ENCODE measurements at places on chromosomes 12 and 14.

DNA sequence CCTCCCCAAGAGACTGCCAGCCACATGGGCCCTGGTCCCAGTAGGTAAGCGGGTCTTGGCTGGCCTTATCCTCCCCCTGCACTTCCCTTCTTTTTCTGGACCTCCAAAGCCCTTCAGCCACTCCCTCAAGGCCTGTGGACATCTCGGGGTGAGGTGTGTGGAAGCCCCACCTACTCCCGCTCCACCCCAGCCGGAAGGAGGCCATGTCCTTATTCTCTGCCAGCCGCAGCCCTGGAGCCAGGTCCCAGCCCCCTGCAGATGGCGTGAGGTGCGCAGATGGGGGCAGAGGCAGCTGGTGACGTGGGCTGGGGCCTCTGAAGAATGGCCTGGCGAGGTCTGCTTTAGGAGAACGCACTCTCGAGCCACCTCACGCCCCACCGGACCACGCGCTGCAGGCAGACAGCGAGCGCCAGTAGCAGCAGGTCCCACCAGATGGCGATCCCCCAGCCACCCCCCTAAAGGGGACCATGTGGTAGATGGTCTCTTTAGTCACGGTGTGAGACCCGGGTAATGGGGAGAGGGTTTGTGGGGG, 167.1 kb downstream of the TSPAN9 start:
- DNase-seq: no peak

GRCh38 chr14:32473464-32473855, 144.4 kb downstream of the AKAP6 start:
- no peak for DNase-seq

- DNase-seq: no peak
These were observed 70.5 kb upstream of the ANO4 start for GRCh38 chr12:100724071-100724470.

DNA sequence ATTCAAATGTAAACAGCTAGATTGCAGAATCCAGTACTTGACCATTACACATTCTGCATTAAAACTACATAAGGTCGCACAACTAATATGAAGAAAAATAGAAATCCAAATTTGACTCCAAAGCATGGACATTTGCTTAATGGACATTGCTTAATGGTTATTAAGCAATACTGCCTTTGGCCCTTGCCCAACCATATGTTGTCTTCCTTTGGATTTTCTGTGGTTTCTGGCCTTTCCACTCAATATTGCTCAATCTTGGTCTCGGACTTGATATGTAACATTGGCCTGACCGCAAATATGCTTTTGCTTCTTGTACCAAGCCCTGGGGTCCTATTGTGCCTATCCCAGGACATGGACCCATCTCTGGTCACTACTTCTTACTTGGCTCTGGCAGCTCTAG, 67.2 kb downstream of the PTPRR start:
- DNase-seq: peak; percentile 36

- no peak for DNase-seq
These were observed 130.6 kb upstream of the MDM1 start for GRCh38 chr12:68462803-68463202.

- no peak for DNase-seq
These were observed 3.5 kb upstream of the CNIH1 start for GRCh38 chr14:54444681-54445080.

DNA sequence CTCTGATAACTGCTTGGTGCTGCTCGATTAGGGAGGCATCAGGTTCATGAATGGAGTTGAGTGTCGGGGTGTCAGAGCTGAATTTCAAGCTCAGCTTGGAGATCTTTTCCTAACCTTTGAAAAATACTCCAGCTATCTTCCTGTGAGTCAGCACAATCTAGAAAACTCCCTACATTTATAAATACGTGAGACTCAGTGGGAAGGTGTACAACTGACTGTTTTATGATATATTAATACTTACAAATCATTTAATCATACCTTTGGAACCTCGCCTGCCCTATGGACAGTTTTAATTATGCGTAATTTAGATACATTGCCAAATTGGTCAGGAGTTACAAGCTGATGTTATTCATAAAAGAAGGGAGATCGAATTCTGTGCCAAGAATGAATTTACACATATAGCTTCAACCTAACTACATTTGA, 961 bp downstream of the CMAS start:
- no peak for DNase-seq

GRCh38 chr12:113348849-113349536, 9.4 kb upstream of the PLBD2 start:
- no peak for DNase-seq

GRCh38 chr14:64572386-64573104, 22.8 kb downstream of the PPP1R36 start:
- no peak for DNase-seq

- DNase-seq: no peak
These were observed 2.2 kb downstream of the GPR132 start for GRCh38 chr14:105063056-105063455.

DNA sequence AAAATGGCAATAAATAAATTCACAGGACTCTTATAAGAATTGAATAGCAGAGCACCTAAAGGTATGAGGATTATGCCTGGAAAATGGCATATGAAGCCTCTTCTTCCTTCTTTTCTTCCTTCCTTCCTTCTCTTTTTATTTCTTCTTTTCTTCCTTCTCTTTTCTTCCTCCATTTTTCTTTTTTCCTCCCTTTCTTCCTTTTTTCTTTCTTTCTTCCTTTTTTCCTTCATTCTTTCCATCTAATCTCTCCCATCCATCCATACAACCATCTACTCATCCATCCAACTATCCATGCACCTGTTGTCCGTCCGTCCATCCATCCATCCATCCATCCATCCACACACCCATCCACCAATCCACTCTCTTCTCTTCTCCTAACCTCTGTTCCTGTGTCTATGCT, 173.8 kb downstream of the TBX5 start:
- no peak for DNase-seq

- DNase-seq: peak; percentile 81
These were observed 86.4 kb downstream of the EML1 start for GRCh38 chr14:99879401-99880295.

GRCh38 chr14:52020161-52020714, 30.9 kb downstream of the RTRAF start:
- DNase-seq: no peak

DNA sequence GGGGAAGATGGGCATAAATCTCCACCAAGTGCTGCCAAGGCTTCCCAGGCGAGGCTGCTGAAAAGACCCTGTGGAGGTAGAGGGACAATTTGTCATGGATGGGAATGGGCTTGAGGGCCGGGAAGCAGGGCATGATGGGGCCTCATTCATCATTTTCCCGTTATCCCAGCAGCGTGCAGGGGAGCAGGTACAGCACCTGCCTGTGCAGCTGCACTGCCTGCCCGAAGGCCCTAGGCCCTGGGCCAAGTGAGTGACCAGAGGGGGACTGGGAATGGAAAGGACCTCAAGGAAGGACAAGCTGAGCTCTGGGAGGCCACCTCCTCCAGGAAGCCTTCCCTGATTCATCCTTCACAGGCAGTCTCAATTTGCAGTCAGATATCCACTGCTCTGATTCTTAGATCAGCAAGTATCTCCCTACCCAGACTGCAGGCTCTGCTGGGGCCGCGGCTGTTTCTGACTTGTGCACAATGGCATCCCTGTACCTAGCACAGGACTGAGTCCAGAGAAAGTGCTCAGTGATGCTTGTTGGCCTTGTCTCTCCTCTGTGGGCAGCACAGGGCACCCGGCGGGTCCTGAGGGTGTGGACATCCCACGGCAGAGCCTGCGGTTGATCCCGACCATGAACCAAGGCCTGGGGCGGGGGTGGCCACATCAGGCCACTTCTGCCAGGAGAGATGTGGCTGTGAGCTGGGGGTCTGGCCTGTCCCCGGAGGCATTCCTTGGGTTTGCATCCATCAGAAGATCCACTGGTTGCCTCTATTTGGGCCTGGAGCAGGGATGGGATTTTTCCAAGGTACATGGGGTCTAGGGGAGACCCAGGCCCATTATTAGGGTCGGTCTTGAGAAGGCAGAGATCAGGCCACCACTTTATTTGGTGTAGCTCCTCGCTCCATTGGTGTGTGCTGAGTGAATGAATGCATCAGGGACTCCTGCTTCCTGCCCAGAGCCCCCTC, 167.3 kb upstream of the RTL1 start:
- no peak for DNase-seq
